ENCODE measurements at places on chromosomes 5 and 9. TPM values are rescaled to one million over a fixed set of nuclear protein-coding genes. Genes with fewer than 3 reads are reported as not detected.

DNA sequence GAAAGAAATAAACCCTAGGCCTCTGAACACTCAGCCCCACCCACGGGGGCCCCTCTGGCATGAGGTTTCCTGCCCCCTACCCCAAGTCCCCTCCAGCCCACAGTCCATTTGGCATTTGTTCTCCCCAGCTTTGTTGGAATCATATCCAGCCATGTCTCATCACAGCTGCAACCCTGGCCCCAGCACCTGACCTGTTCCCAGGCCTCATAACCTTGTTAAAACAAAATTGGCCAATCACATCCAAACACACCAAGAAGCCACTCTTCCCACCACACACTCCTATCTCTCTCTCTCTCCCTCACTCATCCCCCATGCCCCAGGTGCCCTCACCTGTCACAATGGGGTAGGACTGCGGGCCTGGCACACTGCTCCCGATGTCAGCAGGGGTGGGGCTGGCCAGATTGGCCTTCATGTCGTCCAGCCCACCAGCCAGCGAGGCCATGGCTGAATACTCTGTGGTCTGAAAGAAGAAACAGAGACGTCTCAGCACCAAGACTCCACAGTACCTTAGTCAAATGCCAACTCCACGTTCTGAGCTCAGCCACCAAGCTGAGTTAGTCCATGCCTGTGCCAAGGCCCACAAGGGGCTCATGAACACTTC is 110.9 kb downstream of the PAX5 start:
- no peak for DNase-seq

DNA sequence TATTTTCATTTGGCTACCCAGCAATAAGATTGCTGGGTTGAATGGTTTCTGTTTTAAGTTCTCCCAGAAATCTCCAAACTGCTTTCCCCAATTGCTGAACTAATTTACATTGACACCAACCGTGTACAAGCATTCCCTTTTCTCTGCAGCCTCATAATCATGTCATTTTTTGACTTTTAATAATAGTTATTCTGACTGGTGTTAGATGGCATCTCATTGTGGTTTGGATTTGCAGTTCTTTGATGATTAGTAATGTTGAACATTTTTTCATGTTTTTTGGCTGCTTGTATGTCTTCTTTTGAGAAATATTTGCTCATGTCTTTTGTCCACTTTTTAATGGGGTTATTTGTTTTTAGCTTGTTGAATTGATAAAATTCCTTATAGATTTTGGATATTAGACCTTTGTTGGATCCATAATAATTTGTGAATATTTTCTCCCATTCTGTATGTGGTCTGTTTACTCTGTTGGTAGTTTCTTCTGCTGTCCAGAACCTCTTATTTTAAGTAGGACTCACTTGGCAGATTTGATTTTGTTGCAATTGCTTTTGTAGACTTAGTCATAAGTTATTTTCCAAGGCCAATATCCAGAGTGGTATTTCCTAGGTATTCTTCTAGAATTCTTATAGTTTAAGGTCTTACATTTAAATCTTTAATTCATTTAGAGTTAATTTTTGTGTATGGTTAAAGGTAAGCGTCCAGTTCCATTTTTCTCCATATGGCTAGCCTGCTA is 793.7 kb downstream of the BRINP1 start:
- DNase-seq, result no peak

DNA sequence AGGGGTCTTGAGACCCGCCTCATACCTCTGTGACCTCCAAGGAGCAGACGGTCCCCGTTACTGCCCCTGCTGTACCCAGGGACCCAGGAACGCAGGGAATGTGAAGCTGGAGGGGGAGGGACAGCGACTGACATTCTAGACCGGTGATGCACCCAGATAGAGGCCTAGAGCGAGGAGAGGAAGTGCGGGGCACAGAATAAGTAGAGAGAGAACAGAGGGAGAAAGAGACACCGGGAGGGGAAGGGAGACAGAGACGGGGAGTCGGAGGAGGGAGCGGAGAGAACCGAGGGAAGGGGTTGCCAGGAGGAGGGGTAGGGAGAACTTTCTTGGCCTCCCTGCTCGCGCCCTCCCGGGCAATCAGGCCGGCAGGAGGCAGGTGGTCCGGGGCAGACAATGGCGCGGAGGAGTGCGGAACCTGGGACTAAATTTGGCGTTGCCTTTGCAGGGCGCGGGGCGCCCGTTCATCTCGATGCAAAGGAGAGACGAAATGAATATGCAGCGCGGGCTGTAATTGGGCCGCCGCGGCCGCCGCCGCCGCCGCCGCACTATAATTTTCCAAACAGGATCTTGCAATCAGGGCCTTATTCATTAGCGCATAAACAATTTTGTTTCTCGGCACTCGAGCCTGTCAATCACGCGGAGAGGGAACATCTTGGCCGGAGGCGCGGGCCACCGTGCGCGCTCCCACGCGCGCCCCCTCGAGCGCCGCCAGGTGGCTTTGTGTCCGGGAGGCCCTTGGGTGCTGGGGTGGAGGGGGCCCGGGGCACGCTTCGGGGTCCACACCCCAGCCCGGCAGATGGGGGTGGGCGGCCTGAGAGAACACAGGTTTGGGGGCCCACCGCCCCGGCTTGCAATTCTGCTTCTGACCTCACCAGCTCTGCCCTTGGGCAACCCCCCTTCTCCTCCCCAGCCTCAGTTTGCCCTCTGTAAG is 33.0 kb downstream of the NDUFA8 start:
- DNase-seq, result no peak

- peak; percentile 30 for DNase-seq
These were observed 79.3 kb downstream of the BRINP1 start for GRCh38 chr9:119289740-119290433.

GRCh38 chr5:11504065-11504885 is 400.0 kb downstream of the CTNND2 start:
- DNase-seq, result no peak

- no peak for DNase-seq
These were observed 140.7 kb upstream of the SLC44A1 start for GRCh38 chr9:105103776-105104175.

DNA sequence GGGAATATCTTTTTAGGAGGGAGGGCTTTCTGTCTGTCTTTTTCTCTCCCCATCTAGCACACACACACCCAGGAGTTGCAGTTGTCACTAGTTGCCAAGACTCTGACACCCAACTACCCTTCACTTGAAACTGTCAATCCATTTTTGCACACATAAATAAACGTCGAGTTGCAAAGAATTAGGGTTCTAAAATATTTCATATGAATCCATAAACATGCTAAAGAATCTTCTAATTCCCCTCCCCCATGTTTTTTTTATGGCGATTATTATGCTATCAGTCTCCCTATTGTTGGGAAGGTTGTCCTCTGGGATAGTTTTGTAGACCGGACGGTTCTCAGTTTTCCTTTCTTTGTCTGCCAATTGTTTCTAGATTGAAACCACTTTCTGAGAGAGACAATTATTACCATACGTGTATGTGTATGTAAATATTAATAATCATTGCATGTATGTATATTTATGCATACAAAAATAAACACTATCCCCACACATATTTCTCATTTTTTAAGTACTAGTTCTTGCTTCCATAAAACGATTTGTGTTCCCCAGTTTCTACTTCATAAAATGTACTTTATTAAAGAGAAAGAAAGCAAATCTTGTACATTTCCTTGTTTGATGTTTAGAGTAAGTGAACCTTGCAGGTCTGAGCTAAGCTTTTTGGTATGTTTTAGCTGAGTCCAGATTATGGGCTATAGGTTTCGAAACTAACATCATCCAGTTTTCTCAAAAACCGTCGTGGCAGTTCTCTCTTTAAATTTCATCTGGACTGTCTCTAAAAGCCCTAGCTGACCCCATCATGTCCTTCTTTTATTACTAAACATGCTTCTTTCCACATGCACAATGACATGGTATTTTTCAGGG is 165.0 kb upstream of the MPDZ start:
- no peak for DNase-seq

DNA sequence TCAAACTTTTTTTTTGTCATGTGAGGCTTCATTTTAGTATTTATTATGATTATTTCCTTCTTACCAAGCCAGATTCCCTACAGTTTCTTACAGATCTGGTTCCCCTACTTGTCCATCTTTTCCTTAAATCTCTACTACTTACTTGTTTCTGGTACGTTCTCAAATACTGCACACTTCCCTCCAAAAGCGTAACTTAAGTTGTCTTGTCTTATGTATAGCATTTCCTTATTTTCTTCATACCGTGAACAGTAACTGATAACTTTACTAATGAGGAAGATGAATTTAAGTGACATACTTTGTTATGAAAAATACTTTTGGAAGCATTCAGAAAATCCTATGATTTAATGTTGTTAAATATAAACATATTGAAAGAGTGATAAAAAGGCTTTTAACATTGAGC is 67.3 kb downstream of the PARP8 start:
- no peak for DNase-seq

- DNase-seq, result no peak
These were observed 8.9 kb downstream of the MRPL22 start for GRCh38 chr5:154949781-154950180.

DNA sequence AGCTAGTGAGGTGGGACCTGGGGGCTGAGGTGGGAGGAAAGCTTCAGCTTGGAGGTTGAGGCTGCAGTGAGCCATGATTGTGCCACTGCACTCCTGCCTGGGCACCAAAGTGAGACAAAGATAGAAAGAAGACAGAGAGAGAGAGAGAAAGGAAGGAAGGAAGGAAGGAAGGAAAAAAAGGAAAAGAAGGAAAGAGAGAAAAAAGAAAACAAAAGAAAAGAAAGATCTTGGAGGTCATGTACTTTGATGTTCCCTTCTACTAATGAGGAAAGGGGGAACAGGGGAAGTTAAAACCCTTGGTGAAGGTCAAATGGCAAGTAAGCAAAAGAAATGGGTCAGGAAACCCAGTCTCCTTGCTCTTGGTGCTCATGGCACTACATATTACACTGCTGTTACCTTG is 2.4 kb upstream of the RAI14 start:
- DNase-seq, result no peak

GRCh38 chr5:1973391-1974013 is 90.8 kb upstream of the IRX4 start:
- no peak for DNase-seq

- no peak for DNase-seq
These were observed 52.5 kb downstream of the TRIP13 start for GRCh38 chr5:944992-945685.

DNA sequence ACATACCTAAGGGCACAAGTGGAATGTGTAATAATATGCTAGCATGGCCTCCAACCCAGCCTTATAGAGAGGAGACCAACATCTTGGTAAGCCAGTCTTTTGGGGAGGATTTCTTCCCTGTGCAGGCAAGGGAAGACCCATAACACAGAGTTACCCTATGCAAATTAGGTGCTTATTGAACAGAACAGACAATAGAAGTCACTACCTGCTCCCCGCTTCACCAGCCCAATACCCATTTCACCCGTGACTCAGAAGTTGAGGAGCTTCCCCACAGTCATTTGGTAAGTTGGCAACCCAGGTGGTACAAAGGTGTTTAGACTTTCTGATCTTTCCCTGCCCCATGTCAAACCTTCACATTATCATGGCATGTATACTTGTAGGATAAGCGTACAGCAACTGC is 44.6 kb downstream of the AOPEP start:
- DNase-seq, result no peak

DNA sequence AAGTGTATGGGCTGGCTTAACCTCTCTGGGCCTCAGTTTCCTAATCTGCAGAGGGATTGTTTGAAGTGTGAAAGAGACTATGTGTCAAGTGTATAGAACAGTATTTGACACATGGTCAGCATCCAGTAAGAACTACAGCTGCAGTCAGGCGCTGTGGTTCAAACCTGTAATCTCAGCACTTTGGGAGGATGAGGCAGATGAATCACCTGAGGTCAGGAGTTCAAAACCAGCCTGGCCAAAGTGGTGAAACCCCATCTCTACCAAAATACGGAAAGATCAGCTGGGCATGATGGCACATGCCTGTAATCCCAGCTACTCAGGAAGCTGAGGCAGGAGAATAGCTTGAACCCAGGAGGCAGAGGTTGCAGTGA is 31.9 kb upstream of the STING1 start:
- no peak for DNase-seq

- DNase-seq, result no peak
These were observed 233.2 kb upstream of the RFX3 start for GRCh38 chr9:3758816-3759576.

- no peak for DNase-seq
These were observed 282.3 kb downstream of the DEPDC1B start for GRCh38 chr5:60417500-60418181.

GRCh38 chr5:10932426-10932825 is 171.4 kb upstream of the DAP start:
- DNase-seq, result peak; percentile 74

DNA sequence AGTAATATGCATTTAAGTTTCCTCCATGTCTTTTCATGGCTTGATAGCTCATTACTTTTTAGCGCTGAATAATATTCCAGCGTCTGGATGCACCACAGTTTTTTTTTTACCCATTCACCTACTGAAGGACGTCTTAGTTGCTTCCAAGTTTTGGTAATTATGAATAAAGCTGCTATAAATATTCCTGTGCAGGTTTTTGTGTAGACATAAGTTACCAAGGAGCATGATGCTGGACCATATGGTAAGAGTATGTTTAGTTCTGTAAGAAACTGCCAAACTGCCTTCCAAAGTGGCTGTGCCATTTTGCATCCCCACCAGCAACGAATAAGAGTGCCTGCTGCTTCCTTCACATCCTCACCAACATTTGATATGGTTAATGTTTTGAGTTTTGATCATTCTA is 195.6 kb downstream of the PIK3R1 start:
- no peak for DNase-seq

DNA sequence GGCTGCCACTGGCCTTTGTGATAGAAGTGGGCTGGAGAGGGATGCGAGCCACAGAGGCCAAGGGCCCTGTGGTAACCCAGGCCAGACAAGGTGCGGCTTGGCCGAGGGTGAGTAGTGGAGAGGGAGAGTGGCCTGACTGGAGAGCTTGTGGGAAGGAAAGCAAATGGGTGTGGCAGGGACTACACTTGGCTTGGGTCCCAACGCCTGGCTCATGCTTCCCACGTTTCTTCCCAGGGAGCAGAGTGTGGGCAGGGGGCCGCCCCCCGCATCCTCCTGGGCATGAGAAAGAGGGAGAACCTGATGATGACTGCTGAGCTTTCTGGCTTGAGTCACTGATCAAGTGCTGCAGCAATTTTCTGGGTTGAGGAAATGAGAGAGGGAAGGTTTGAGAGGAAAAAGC is 95.7 kb downstream of the ANKH start:
- no peak for DNase-seq

WDR55 gene
- total RNA-seq, result 25.3 TPM

CDX1 gene
- total RNA-seq, result not detected

FOXD4 gene
- total RNA-seq, result 0.33 TPM

SLC6A7 gene
- total RNA-seq, result 0.15 TPM

IL3 gene
- not detected for total RNA-seq

PCDHGA2 gene
- total RNA-seq, result 6.2 TPM

PCDHGA9 gene
- 7.8 TPM for total RNA-seq

FOXI1 gene
- total RNA-seq, result 7.9 TPM

SLC28A3 gene
- 0.16 TPM for total RNA-seq

CSF2 gene
- not detected for total RNA-seq

FOXD4L3 gene
- total RNA-seq, result not detected

CDH6 gene
- 1.4 TPM for total RNA-seq

CFAP90 gene
- 0.98 TPM for total RNA-seq

All from breast epithelium (tissue), 4 donors.